KG1 (cell line): ENCODE measurements at places on chromosomes 5 and 9.
A peak's percentile ranks its signal among the peaks of the same experiment; 100 is the strongest.

DNA sequence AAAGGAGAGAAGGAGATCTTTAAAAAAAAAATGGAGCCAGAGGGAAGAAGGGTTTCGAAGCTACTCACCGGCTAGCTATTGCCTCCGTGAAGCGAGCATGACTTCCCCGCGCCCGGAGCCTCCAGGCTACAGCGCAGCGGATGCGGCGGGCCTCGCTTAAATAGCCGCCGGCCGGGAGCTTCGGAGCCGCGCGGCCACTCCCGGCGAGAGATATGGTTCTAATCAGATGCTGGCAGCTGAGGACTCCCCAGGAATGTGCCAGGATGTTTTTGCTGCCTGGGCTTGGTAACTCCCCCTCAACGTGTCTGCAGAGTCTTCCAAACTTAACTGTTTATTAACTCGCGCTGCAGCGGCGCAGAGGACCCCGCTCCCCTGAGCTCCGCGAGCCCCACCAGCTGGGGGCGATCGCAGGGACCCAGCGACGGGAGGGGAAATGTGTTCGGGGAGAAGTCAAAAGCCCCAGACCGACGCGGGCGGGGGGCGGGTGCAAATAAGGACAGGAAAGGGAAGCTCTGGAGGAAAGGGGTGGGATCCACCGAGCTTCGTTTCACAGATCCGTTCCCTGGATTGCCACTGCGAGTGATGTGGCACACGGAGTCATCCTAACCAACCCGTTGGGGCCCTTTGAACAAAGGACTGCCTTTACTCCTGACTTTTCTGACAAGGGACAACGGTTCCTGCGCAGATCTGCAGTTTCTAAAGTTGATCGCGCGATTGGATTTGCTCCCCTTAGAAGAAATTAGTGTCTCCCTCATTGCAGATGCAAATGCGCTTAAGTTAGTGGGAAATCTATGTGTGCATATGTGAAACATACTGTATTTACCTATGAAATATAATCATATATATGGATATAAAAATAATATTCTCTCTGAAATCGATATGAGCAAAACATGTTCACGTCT lies at the start of gene DAB2:
Gene DAB2 (minus strand): TSS at position 245 of the 902 bp plus-strand sequence. CDS start 30,660 bp downstream, outside the sequence.
- DNase-seq: peak; percentile 88

DNA sequence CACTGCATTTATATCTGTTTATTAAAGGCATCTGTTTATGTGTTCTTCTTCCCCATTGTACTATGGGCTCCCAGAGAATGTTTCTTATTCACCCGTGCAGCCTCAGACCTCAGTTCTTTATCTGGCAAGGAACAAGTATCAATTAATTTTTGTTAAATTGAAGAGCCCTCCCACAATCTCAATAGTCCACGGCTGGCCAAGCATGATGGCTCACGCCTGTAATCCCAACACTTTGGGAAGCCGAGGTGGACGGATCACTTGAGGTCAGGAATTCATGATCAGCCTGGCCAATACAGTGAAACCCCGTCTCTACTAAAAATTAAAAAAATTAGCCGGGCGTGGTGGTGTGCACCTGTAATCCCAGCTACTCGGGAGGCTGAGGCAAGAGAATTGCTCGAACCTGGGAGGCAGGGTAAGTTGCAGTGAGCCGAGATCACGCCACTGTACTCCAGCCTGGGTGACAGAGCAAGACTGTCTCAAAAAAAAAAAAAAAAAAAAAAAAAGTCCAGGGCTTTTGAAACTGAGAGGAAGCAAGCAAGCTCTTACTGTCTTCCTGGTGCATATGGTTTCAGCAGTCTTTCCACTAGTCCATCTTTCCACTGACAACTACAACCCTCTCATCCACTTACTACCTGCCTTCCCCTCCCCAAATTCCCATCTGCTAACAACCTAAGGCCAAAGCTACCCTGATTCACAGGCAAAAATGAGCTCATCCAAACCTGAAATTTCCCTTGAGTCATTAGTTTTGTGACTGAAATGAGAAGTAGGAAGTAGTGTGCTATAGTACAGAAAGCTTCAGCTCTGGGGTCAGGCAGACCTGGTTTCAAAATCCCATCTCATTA lies 2.3 kb upstream of the HK3 start:
- no peak for DNase-seq

- no peak for DNase-seq
Measured at GRCh38 chr5:36300927-36301540, 668 bp downstream of the RANBP3L start.

DNA sequence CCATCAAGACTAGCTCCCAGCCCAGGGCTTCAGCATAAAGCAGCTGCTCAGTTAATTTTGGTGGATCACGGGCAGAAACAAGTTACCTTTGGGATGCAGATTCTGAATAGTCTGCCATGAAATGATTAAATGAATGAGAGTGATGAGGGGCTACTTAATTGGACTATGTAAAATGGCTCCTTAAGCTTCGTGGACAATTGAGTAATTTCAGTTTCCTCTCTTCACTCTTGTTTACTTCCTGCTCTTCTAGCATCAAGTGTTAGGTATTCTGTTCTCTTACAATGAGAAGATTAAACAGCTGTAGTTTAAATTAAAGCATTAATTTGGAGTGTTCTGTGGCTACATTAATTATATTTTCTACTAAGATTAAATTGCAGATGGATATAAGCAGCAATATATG lies 28.1 kb downstream of the PIK3R1 start:
- DNase-seq: peak; percentile 22

GRCh38 chr9:127014216-127014909 lies 99.8 kb downstream of the RALGPS1 start:
- DNase-seq: no peak

DNA sequence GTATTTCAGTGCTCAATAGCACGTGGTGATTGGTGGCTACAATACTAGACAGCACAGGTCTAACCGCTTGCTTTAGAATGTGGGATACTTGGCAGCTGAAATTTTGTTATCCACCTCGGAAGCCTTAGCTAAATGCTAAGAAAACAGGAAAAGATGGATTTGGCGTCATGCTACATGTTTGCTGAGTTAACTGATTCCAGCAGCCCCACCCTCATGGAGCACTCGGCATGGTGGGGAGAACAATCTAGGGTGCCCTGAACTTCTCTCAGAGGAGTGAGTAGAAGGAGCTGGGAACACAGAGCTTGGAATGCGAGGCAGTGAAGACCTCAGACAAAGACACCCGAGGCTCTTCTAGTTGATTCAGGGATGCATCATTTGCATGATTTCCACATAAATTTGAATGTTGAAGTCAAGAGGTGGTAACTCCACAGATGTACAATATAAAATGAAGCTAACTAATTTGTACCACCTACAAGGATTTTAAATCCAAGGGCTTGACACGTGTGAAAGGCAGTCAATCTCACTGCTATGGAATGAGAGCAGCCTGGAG lies 145.1 kb upstream of the FSTL4 start:
- no peak for DNase-seq

DNA sequence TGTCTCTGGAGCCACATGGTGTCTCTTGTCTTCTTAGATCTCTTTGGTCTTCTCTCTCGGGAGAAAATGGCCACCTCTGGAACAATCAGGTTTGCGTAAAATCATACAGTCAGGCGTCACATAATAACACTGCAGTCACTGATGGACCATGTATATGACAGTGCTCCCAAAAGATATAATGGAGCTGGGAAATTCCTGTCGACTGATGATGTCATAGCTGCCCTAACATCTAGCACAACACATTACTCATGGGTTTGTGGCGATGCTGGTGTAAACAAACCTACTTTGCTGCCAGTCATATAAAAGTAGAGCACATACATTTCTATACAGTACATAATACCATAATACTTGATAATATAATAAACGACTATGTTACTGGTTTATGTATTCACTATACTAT lies 30.1 kb upstream of the RAI14 start:
- no peak for DNase-seq

DNA sequence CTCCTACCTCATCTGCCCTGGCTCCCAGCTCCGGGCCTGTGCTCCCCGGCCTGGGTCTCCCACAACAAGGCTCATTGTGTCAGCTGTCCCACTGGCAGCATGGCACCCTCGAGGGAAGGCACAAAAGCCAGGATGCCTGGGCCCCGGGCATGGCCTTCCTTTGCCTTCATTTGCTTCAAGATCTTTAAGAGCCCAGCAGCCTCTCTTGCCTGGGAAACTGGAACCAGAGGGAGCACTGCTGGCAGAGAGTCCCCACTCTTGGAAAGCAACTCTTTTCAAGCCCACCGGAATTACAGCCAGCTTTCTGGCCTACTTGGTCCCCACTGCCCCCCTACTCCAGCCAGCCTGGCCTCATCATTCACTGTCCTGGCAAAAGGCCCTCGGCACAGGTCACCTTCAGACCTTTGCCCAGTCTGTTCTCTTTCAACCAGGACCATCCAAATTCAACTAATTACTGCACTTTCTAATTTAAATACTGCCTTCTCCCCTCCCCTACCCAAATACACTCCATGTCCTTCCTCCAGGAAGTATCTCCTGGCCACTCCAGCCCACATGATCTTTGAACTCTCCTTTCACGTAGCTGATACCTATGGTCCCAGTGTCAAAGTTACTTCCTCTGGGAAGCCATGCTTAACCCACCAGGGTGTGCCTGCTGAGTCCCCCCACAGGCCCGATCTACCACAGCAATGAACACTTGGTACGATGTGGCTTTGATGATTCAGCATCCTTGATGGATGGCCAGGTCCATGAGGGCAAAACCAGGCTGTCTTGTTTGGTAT lies 8.9 kb downstream of the ZER1 start:
- no peak for DNase-seq

DNA sequence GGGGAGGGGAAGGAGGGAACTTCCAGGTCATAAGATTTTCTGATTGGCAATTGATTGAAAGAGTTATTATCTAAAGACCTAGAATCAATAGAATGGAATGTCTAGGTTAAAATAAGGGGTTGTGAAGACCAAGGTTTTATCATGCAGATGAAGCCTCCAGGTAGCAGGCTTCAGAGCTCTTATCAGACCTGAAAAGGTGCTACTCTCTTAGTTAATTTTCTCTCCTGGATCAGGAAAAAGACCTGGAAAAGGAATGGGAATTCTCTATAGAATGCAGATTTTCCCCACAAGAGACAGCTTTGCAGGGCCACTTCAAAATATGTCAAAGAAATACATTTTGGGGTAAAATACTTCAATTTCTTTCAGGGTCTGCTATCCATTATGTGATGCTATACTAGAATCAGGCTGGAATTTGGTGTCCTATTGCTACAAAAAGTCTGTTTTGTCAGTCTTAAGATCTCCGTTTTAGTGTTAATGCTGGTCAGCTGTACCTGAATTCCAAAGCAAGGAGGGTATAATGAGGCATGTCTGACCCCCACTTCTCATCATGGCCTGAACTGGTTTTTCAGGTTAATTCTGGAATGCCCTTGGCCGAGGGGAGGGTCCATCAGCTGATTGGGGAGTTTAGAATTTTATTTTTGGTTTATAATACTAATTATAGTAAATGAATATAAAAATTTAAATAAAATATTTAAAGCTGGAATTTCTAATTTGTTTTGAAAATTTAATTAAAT lies 16.6 kb upstream of the STOM start:
- DNase-seq: no peak

GRCh38 chr5:132455614-132456115 lies 34.9 kb downstream of the IRF1 start:
- no peak for DNase-seq

DNA sequence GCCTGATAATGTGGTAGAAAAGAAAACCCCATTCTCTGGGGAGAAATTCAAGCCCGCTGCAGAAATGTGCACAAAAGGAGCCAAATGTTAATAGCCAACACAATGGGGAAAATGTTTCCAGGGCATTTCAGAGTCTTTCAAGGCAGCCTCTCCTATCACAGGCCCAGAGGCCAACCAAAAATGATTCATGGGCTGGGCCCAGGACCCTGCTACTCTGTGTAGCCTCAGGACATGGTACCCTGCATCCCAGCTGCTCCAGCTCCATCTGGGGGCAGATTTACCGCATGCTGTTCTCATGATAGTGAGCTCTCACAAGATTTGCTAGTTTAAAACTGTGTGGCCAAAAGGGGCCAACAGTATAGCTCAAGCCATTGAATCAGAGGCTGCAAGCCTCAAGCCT lies 41.1 kb downstream of the RAPGEF6 start:
- DNase-seq: no peak

- DNase-seq: no peak
Measured at GRCh38 chr5:34854459-34855174, 15.7 kb downstream of the TTC23L start.

- DNase-seq: no peak
Measured at GRCh38 chr9:87211669-87212068, 264.4 kb upstream of the GAS1 start.

DNA sequence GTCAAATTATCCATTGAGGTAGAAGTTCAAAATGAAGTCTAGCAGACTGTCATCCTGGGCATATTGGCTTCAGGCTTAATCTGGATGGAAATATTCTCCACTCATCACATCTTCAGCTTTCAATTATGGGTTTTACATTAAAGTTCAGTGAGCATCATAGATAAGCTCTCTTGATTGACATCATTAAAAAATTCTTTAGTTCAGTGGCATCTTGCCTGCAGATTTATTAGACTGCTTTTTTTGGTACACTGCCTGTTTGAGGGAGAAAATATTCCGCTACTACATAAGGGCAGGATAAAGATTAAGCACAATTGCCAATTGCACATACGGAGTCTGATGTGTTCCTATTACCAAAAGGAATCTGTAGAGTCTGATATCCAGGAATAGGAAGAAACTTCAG lies 2353.8 kb downstream of the MAT2B start:
- no peak for DNase-seq

DNA sequence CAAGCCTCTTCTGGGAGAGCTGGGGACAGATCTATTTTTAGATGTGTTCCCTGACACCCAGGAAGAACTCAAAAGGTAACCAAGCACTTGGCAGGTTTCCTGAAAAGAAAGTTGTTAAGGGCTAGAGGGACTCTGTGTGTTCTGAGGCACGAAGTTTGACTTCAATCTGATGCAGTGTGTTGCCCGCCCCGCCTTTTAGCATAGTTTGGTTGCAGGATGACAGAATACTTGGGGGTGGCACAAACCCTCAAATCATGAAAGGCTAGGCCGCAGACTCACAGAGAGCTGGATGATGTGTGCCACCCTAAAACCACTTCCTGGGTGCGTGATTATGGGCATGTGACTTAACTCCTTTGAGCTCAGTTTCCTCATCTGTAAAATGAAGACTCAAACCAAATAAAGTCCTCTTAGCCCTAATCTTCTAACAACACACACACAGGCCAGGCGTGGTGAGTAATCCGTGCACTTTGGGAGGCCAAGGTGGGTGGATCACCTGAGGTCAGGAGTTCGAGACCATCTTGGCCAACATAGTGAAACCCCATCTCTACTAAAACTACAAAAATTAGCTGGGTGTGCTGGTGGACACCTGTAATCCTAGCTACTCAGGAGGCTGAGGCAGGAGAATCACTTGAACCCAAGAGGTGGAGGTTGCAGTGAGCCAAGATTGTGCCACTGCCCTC lies 12.8 kb upstream of the NDFIP1 start:
- DNase-seq: no peak

GRCh38 chr5:570886-571285 lies 41.3 kb upstream of the CEP72 start:
- DNase-seq: no peak

- no peak for DNase-seq
Measured at GRCh38 chr5:41871852-41872251, 1.6 kb upstream of the OXCT1 start.

- DNase-seq: peak; percentile 99
Measured at GRCh38 chr5:179732412-179732917, at the start of gene MAML1. TSS of gene MAML1 (plus strand) at chr5:179732822. CDS start at chr5:179733113, 291 bp downstream.

- peak; percentile 59 for DNase-seq
Measured at GRCh38 chr9:94213511-94214124, 45.5 kb upstream of the ZNF169 start.
